ENCODE measurements at places on chromosomes 5 and 9.

- DNase-seq, result no peak
These were observed 12.2 kb downstream of the PPP3R2 start for GRCh38 chr9:101582553-101582952.

- no peak for DNase-seq
These were observed 61.4 kb downstream of the RASA1 start for GRCh38 chr5:87329114-87329513.

DNA sequence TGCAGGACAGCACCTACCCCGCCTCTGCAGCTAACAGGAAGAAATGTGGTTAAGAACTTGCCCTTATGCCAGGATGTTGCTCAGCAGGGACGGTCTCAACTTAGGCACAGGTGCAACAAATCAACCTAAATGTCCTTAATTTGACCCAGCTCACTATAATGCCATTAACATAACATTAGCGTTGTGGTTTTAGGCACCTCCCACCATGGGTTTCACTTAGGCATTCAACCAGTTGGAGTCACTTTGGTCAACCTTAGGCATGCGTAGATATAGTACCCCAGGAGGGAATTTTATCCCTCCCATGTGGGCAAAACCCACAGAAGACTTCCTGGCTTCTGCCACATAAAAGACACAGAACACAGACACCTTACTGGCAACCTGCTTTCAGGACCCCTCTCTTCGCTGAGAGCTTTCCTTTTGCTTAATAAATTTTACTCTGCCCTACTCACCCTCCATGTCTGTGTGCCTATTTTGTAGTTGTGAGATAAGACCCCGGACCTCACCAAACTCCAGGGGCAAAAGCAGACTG is 8.7 kb upstream of the ERAP1 start:
- DNase-seq, result peak; percentile 22

GRCh38 chr5:74888117-74888516 is 21.9 kb upstream of the FAM169A start:
- no peak for DNase-seq

DNA sequence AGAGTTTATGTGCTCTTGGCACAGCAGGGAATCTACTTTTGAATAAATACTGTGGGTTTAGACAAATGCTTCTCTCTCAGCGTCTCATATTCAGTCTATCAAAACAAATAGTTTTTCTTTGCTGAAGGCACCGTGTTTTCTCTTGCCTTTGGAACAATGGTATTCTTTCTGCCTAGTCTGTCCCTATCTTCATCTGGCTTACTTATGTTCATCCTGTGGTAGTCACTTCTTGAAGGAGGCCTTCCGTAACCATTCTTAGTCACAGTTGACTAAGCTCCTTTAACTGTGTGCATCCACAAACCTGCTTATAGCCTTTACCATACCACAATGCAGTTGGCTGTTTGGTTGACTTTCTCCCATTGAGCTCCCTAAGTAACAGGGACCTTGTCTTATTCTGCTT is 45.9 kb downstream of the LARP1 start:
- DNase-seq, result no peak

All from stimulated activated CD4-positive, alpha-beta T cell treated with anti-CD3 and anti-CD28 coated beads, Interleukin-1b, Interleukin-23, amount 100 ng/mL, for 1 hour (primary cell).